HTR-8/SVneo (cell line): ENCODE measurements at places on chromosomes 2 and 18.

DNA sequence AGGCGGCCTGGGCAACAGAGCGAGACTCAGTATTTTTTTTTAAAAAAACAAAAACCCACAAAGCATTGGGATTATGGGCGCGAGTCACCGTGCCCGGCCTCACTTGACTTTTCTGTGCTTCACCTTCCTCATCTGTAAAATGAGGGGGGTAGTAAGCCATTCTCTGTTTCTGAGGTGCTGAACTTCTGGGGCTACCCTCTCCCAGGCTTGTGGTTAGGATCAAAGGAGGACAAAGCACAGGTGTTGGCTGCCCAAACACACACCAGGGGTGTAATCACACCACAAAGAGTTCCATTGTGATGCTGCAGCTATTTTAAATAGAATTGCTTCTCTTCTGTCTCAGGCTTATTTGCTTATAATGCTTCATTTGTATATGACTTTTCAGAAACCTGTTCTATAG is 35.8 kb upstream of the INHBB start:
- no peak for DNase-seq

- no peak for DNase-seq
Observed at GRCh38 chr18:48193521-48194492, 215.4 kb downstream of the ZBTB7C start.

DNA sequence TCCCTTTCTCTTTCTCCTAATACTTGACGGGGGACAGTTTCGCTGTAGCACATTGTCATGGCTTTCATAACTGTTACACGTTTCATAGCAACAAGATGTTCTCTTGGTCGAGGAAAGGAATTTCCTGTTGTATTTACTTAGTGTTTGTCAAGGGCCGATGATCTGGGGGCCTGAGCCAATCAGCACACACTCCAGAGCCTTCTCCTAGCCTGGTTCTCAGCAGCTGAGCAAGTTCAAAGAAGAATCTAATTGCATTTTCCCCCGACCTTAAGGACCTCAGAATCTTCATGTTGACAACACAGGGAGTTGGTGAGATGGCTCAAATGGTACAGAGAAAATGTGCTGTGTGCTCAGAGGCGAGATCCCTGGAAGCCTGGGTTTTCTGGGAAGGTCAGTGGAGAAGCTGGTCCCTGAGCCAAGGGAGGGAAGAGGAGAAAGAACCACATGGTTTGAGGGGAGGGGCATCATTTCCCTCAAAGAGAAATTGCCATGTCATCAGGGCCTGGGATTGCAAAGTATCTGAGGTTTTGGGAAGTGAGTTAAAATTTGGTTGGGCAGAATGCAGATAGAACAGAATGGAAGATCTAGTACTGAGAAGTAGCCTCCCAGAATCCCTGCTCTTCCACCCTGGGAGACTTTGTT is 76.9 kb upstream of the AGAP1 start:
- DNase-seq = no peak

DNA sequence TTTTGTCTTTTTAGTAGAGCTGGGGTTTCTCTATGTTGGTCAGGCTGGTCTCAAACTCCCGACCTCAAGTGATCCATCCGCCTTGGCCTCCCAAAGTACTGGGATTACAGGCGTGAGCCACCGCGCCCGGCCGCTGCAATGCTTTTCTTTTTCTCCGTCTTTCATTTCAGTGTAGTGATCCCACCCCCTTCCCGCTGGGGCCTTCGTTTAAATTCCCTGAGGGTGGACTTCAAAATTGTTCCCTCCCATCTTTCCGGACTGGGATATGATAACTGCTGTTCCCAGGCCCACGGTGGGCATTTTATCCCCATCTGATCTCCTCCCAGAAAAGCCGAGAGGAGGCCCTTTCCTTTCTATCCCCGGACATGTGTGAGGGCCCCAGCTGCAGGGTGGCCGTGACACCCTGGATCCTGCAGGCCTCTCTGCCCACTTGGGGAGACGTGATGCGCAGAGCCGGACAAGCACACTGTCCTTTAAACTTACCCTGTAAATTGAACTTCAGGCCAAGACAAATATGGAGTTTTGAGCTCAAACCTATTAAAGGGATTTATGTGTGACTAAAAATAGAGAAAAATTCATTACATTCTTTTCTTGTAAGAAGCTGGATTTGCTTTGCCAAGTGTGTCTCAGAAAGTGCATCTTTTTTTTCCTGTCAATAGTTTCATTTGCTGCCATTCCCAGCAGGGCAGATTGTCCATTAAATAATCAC is 54.5 kb upstream of the AFF3 start:
- DNase-seq = no peak

GRCh38 chr18:24212939-24213338 is 74.1 kb downstream of the CABYR start:
- peak; percentile 54 for DNase-seq

- DNase-seq = no peak
Observed at GRCh38 chr2:201788371-201788770, 7.6 kb upstream of the ALS2 start.

GRCh38 chr18:44098551-44099098 is 582.1 kb upstream of the SETBP1 start:
- DNase-seq = no peak

DNA sequence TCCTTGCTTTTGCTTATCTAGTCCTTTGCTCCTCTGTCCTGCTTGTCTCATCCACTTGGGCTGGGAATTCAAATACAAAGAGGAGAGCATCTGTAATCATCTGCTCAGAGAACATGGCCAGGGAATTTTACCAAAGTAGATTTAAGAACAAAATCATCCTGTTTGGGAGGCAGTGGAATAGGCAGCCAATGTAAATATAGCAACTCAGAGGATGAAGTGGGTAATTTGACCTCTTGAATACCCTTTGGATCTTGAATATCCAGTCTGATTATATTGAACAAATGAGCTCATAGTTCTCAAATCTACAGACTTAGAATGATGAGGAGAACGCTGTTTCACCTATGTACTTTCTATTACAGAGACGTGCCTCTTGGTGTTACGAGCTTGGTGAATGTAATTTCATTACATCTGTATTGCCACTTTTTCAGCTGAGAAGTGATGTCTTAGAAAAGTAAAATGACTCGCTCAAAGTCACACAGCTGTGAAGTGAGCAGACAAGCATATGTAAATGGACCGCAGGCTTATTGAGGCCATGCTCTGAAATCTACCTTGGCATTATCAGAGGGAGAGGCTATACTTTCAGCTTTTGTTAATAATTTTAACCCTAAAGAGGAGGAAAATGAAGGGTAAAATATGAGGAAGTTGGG is 266.3 kb downstream of the MTX2 start:
- no peak for DNase-seq

GRCh38 chr18:46213295-46213694 is 109.1 kb downstream of the HAUS1 start:
- peak; percentile 28 for DNase-seq

- no peak for DNase-seq
Observed at GRCh38 chr18:69102959-69103358, 297.7 kb upstream of the DOK6 start.

DNA sequence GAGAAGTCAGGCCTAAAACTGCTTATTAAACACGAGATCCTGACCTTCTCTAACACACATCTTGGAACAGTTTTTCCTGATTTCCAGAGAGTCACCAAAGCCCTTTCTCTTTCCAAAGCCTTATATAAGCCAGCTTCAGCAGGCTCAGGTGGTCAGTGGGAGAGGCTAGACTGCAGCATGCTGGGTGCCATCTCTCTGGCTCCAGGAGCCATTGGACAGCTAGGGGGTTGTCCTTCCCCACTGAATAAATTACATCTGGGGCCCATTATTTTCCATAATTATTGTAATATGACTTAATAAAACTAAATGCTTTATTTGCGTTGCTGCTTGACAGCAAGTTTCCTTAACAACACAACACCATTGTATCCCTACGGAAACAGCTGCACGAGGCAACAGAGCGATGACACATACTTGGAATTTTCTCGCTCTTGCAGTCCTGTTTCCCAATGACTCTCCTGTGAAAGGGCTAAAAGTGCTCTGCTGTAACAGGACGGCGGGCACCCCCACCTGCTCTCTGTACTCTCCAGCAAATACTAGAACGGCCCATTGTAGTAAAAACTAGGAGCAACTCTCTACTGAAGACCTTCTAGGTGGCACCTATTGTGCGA is 160.6 kb downstream of the RNF144A start:
- no peak for DNase-seq

DNA sequence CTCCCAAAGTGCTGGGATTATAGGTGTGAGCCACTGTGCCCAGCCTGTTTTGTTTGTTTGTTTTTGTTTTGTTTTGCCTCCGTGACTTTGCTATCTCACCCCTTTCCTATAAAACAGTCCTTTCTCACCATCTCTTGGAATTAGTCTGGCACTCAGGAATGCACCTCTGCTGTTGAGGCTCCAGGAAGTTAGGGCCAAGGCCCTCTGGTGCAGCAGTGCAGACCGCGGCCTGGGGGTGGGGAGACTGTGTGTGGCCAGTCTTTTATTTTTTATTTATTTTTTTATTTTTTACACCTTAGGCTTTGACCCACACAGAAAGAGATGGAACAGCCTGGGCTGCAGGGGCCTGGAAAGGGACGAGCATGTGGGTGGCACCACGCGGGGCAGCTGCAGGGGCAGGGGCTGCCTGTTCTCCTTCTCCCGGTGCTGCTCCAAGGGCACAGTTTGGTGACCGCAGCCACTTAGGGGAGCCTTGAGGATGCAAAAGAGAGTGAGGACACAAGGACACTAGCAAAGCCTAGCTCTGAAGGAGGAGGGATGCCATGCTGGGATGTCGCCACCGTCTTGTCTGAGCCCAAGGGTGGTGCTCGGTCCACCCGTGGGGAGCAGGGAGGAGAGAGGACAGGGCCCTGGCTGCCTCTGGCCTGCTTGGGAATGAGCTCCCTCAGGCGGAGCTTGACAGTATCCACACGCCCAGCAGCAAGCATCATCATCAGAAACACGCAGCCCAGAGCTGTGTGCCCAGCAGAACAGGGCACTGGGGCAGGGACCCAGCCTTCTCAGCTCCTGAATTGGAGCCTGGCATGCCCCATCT is 19.4 kb upstream of the ALPI start:
- no peak for DNase-seq

- no peak for DNase-seq
Observed at GRCh38 chr2:25894135-25894830, 16.0 kb upstream of the ASXL2 start.
